ENCODE measurements at places on chromosomes 11 and 22.

DNA sequence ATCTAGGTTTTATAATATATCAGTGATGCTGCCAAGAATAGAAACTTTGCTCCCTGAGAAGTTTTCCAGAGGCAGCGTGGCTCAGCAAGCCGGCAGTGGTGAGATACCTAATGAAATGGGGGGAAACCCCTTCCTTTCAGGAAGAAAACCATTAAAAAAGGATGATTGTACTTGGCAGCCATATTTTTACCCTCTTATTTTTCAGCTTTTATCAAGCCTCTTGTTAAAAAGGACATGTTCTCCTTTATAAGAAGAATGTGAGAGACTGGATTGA, 9.0 kb upstream of the ME3 start:
- no peak for DNase-seq

- no peak for DNase-seq
Measured at GRCh38 chr22:23116506-23117263, 25.1 kb downstream of the RSPH14 start.

DNA sequence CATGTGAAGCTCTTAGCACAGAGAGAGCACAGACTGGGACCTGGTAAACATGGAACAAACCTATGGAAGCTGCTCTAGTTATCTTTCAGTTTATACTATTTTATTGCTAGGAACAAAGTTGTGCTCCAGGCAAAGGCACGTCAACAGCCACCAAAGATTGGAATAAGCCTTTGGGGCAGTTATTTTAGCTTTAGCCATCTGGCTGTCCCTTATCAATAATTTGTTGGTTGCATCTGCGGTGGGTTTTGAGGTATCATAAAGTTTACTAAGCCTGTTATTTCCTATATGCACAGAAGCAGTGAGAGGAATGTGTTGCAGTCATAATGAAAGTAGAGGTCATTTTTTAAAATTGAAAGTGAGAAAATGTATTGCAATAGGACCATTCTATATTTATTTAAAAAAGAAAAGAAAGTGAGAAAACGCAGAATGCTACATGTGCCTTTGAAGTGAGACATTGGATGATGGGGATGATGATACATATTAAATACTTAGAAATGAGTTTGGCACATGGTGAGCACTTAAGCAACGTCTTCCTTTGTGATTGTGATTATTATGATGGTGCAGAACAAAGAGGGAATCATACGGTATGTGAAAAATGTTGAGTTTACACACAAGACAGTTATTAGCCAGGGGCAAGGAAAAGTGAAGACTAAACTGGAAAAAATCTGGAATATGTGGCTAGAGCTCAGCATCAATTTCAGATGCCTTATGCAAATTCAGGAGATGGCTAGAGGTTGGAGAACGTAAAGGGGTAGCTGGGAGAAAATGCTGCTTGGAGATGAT, 58.3 kb downstream of the PRR5L start:
- DNase-seq: no peak

DNA sequence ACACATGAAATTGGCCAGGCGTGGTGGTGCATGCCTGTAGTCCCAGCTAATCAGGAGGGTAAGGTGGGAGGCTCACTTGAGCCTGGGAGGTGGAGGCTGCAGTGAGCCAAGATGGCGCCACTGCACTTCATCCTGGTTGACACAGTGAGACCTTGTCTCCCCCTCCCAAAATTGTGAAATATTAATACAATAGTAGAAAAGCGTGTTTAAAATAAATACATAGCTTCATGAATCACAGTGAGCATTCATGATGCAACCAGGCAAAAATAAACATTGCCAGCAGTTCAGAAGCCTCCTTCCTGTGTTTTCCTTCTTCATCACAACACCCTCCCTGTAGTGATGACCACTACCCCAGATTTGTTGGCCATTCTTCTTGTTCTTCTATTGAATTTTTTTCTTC, 4.3 kb upstream of the TEAD1 start:
- no peak for DNase-seq

- no peak for DNase-seq
Measured at GRCh38 chr22:49583886-49584505, 243.7 kb downstream of the BRD1 start.

DNA sequence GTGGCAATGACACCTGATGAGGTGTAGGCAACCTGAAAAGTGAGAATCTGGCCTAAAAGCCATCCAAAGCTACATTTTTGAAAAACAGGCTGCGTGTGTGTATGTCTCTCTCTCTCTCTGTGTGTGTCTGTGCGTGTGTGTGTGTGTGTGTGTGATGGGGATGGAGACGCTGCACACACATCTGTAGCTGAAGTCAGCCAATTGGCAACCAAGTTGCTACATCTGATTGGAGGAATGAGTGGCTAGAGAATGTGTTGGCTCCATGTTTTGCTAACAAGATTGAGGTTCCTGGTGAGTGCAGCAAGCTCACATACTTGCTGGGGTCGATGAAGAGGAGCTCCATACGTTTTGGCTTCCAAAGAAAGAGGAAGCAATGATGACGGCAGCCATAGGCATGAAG, 311.4 kb upstream of the NCAM1 start:
- DNase-seq: no peak

GRCh38 chr11:12212174-12212820, 101.9 kb downstream of the MICAL2 start:
- DNase-seq: no peak

DNA sequence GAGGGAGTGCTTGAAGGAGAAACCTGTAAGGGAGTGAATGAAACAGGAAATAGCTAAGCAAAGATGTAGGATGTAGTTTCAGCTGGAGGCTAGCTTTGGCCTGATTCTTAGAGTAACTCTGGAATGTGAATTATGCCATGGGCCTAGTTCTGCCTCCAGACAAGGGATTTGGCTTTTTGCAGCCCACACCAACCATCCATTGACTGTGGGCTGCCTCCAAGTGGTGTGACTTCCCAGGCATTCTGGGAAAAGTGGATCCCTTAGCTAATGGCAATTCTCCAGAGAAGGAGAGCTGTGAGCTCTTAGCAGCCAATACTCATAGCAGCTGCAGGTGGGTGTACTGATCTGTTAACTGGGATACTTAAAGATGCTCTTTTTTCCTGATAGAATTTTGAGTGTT, 2.0 kb upstream of the OR9I1 start:
- no peak for DNase-seq

GRCh38 chr11:123577081-123577598, 77.3 kb downstream of the SCN3B start:
- peak; percentile 74 for DNase-seq

DNA sequence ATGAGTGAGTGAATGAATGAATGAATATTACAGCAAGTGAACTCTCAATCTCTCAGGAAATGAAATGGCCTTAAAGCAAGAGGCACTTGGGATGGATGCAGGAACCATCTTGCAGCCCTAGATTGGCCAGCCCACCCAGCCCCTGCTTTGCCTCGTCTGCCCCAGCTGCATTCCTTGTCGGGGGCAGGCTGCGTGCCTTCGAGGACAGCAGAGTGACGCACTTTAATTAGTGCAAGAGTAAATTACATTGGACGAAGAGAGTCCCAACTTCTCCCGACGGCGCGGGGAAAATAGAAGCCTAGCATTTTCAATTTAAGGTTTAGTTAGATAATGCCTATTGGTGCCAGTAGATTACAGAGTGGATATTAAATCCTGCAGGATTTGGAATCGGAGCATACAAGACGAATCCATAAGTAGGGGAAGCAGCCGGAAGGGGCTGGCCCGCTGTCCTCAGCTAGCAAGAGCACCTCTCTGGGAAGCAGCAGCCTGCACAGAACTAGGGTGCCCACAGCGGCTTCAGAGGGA, 33.8 kb downstream of the TRIM29 start:
- DNase-seq: no peak

- DNase-seq: no peak
Measured at GRCh38 chr11:44597358-44598012, 32.0 kb downstream of the CD82 start.

- DNase-seq: no peak
Measured at GRCh38 chr11:35290876-35291275, 128.5 kb downstream of the SLC1A2 start.

DNA sequence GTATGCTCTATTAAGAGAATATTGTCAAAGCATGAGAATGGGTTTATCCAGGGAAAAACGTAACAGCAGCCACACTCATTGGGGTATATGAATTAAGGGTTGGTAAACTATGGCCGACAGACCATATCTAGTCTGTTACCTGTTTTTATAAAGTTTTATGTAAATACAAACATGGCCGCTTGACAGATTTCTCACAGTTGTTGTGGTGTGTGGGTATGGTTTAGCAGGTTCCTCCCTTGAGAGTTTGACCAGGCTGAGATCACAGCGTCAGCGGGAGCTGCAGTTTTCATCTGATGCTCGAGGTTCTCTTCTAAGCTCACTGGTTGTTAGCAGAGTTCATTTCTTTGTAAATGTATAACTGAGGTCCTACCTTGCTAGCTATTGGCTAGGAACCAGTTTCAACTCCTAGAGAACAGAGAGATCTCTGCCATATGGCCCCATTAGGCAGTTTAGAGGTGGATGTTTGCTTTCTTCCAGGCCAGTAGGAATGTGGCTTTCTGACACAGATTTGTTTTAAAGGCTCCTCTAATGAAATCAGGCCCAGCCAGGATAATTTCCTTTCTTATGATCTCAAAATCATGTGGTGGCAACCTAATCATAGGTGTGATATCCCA, 45.5 kb upstream of the GRIK4 start:
- no peak for DNase-seq

GRCh38 chr11:89205378-89205777, 27.7 kb downstream of the TYR start:
- DNase-seq: no peak

GRCh38 chr22:42269432-42270175, 849 bp downstream of the TCF20 start:
- peak; percentile 64 for DNase-seq

GRCh38 chr11:107824668-107825369, 33.8 kb downstream of the SLC35F2 start:
- no peak for DNase-seq

- DNase-seq: no peak
Measured at GRCh38 chr11:95708681-95709080, 80.9 kb downstream of the FAM76B start.

DNA sequence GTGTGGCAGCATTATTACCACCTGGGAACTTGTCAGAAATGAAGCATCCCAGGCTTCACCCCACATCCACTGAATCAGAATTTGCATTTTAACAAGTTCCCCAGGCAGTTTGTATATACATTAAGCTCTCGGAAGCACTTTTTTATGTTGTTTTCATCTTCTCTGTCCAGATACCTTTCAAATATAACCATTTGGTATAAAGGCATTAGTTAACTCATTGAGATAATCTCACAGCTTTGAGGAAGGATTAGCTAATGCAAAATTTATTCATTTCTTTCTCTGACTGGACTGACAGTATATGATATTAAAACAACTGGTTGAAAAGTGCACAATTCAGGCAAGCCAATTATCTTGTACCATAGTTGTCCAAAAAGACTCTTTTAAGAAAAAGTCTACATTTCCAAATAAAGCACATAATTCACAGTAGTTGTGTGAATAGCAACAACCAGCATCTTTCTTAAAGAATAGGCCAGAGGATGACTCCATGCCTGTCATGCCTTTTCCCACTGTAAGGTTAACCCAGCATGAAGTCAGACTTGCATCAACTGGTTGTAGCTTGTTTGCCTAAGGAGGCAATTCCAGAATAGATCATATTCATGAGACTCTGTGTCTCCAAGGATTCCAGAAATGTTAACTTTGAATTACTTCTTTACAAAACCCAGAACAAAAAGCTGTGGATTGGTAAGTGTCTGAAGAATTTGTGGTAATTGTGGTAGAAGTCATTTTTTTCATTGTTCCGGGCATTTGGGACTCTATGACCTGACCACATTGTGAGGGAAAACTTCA, 254.3 kb upstream of the SESN3 start:
- no peak for DNase-seq

DNA sequence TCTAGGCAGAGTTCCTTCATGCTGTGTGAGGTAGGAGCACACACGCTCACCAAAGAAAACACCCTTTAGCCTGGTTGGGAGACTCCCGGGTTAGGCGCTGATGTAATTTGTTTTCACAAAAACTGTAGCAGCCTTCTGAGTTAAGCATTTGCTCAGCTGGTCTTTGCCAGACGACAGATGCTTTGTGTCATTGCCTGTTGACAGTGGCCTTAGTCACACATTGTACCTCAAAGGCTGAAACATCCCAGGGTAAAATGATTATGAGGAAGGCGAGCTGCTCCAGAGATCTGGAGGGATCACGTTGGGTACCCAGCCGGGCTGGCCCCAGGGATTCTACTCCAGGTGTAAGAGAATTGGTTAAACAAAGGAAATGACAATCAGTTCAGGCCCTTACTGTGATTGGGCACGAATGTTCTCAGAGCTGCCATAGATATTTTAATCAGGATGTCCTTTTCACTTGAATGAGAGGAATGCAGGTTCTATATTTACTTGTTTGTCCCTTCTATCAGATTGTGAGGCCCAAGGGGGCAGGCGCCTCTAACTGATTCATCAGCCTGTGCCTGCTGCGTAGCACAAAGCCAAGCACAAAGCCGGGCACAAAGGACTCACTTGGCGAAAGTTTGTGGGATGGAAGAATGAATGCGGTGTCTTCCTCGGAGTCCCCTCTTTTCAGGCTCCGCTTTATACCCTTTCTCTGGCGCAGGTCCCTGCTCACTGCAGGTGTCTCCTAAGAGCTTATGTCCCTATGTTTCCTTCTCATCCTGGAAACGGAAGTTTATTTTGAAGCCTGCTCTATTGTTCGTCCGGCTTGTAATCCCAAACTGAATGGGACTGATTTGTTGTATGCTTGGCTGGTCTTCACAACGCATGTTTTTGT, 47.1 kb downstream of the ADM start:
- DNase-seq: peak; percentile 88

DNA sequence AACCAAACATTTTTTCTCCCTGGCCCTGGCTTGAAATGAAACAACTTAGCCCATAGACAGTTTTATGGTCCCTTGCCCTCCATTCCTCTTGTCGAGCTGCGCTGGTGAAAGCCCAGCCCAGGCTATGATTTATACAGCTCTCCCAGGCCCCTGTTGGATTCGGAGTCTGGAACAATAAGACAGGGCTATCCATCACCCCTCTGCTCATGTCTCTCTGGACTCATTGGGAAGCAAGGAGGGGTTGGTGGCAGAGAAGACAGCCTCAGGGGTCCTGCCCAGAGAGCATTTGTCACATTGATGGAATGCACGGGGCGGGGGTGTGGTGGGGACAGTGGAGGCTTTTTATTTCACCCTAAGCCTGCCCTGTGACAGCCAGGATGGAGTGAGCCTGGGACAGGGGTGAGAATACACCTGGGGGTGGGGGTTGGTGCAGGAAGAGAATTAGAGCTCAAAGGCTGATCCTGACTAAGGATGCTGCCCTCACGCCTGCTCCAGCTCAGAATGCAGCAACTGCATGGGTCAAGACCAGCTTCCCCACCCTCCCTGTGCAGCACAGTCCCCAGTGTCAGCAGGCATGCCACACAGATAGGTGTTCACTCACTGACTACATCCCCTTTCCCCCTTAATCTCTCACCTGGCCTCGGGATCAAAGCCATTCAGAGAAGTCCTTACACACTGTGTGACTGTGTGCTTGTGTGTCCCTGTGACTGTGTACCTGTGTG, 10.0 kb upstream of the PKNOX2 start:
- no peak for DNase-seq

GRCh38 chr22:42871146-42872050, 14.3 kb upstream of the ARFGAP3 start:
- no peak for DNase-seq

- DNase-seq: no peak
Measured at GRCh38 chr11:122322329-122322728, 206.3 kb upstream of the BLID start.

- peak; percentile 81 for DNase-seq
Measured at GRCh38 chr22:25368271-25368670, 148.8 kb downstream of the CRYBB2 start.

Data from Daoy (cell line).